ENCODE measurements at places on chromosomes 11 and 22.

DNA sequence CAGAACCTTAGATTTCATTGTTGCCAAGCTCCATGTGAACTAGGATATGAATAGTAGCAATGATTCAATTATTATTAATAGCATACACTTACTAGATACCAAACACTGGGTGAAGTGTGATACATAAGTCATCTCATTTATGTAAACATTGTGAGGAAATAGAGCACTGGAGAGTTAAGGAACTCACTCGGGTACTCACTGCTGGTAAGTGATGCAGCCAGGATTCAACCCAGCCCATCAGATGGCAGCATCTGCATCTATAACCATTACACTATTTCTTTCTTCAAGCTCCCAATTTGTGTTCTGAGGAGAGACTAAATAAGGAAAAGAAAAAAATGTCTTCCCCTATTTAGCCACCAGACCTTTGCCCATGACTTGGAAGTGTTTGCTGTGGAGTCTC is 10.2 kb upstream of the ALG8 start:
- no peak for DNase-seq

- DNase-seq: no peak
These were observed 9.3 kb upstream of the ANKRD13D start for GRCh38 chr11:67279589-67280340.

- no peak for DNase-seq
These were observed 109.4 kb upstream of the OR4B1 start for GRCh38 chr11:48107188-48107704.

- DNase-seq: no peak
These were observed 130.8 kb downstream of the CEP164 start for GRCh38 chr11:117458275-117459122.

GRCh38 chr22:26846645-26847044 is 189.3 kb downstream of the MIAT start:
- no peak for DNase-seq

DNA sequence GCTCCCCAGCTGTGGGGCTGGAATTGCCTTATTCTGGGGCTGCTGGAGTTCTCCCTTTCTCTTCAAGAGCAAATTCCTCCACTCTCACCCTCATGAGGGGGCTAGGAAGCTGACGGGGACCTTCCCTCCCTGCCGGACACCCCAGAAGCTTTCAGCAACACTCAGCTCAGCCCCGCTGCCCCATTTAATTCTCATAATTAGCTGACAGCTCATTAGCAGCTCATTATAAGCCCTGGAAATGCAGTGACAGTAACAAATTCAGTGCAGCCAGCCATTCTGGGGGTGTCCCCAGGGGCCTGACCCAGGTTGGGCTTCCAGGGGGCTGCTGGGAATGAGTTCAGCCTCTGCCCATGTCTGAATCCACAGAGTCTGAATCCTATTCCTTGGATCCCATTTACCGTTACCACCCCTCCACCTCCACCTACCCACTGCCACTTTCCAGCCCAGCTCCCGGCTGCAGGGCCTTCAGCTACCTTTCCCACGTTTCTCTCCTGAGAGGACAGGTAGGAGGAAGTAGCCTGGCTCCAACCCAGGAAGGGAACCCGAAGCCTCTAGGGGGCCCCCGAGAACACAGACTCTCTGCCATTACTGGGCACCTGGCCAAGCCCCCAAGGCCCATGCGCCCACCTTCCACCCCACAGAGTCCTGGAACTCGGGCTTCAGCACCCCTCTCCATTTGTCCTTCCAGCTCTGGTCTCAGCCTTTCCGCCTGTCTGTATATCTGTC is 101.7 kb upstream of the LMO1 start:
- DNase-seq: no peak
